ENCODE measurements at places on chromosomes 11 and 22.

GRCh38 chr22:33639588-33640254 lies 280.6 kb downstream of the LARGE1 start:
- no peak overlapping the region for H3K27ac ChIP-seq
- H3K4me3 ChIP-seq = no peak overlapping the region
- no peak for DNase-seq
- no peaks in the 10 kb centered on the region for H3K27me3 ChIP-seq
- no peaks in the 10 kb centered on the region for H3K36me3 ChIP-seq
- H3K4me1 ChIP-seq = no peaks in the 10 kb centered on the region

GRCh38 chr11:46369458-46370152 lies 11.9 kb upstream of the MDK start:
- H3K4me3 ChIP-seq = no peak overlapping the region
- no peaks in the 10 kb centered on the region for H3K27me3 ChIP-seq
- peaks cover 10% of the 10 kb centered on the region for H3K36me3 ChIP-seq
- peak; percentile 71 for DNase-seq
- H3K27ac ChIP-seq = no peak overlapping the region
- H3K4me1 ChIP-seq = peaks cover 11% of the 10 kb centered on the region

DNA sequence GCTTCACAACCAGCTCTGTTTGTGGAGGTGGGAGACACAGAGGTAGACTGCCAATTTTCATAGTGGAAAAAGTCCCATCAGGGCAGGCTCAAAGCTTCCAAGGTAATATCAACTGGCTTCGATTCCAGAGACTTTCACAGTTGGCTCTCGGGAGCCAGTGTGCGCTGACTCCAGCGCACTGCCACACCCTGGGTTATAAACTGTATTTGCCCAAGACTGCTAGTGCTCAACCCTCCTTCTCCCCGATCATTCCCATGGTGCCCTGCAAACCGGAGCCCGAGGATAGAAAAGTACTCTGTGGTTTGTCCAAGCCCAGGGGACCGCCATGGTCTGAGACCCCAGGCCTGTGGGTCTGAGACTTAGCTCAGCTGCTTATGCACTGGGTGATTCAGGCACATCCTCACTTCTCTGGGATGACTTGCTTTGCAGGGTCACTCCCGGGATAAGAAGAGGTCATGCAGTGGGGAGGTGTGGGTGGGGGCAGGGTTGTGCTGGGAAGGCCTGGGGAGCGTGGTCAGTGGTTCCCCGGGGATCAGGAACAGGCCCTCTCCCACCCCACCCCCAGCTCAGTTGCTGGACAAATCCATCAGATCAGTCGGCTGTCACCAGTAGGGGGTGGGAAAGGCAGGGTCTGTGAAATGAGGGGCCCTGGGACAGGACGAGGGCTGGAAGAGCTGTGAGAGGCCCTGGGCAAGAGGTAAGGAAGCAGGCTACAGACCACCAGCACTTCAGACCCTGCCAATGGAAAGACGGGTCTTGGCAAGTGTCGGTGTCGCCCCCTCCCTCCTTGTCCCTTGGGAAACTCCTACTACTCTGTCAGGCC lies 26.7 kb upstream of the PICK1 start:
- DNase-seq = no peak
- no peaks in the 10 kb centered on the region for H3K27me3 ChIP-seq
- H3K36me3 ChIP-seq = no peaks in the 10 kb centered on the region
- no peak overlapping the region for H3K27ac ChIP-seq
- no peaks in the 10 kb centered on the region for H3K4me1 ChIP-seq
- H3K4me3 ChIP-seq = no peak overlapping the region

- no peaks in the 10 kb centered on the region for H3K27me3 ChIP-seq
- peaks cover 10% of the 10 kb centered on the region for H3K4me1 ChIP-seq
- H3K36me3 ChIP-seq = no peaks in the 10 kb centered on the region
- no peak for DNase-seq
- no peak overlapping the region for H3K27ac ChIP-seq
These were observed 2.9 kb downstream of the ALDH3B1 start for GRCh38 chr11:68012843-68013610.

DNA sequence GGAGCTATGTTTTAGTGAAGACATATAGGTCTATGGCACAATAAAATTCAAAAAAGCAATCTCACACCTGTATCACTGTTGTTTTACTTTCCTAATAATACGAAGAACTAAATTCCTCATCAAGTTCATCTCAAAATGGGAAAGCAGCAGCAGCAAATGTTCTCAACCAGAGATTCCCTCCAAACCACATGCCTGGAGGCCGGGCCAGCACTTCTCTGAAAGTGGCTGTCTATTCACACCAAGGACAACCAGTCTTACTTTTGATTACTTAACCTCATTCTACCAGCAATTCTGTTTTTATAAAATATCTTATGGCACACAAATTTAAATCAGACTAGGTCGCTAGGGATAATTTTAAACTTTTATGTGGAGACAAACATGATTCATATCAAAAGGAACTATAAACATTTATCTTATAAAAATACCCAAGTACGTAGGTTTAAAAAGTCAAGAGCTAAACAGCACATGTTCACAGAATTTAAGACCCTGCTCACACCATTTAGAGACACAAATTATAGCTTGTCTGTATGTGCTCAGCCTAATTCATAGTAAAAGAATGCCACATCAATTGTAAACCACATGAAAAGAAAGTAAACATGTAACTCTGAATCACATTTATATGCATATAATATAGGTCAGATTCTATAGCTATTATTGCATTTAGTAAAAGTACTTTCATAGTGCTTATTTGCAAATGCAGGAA lies 46.1 kb downstream of the RRAS2 start:
- DNase-seq = no peak
- H3K4me1 ChIP-seq = peaks cover 43% of the 10 kb centered on the region
- H3K36me3 ChIP-seq = peaks cover 15% of the 10 kb centered on the region
- no peaks in the 10 kb centered on the region for H3K27me3 ChIP-seq

DNA sequence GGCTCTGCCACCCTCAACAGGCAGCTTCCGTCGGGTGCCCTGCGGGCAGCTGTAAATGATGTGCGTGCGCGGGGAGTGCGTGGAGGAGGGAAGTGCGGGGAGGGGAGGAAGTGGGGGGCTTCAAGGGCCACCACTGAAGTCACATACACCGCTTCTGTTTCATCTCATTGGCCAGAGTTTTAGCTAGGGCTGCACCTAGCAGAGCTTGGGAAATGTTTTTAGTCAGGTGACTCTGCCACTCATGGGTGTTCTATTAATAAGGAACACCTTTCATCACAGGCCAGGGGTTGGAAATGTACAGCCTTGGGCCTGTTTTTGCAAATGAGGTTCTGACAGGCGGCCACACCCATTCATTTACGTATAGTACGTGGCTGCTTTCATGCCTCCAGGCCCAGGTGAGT lies 14.6 kb downstream of the FAM118A start:
- peaks cover 28% of the 10 kb centered on the region for H3K4me1 ChIP-seq
- no peak overlapping the region for H3K27ac ChIP-seq
- H3K36me3 ChIP-seq = peaks cover 47% of the 10 kb centered on the region
- no peaks in the 10 kb centered on the region for H3K27me3 ChIP-seq
- DNase-seq = no peak

DNA sequence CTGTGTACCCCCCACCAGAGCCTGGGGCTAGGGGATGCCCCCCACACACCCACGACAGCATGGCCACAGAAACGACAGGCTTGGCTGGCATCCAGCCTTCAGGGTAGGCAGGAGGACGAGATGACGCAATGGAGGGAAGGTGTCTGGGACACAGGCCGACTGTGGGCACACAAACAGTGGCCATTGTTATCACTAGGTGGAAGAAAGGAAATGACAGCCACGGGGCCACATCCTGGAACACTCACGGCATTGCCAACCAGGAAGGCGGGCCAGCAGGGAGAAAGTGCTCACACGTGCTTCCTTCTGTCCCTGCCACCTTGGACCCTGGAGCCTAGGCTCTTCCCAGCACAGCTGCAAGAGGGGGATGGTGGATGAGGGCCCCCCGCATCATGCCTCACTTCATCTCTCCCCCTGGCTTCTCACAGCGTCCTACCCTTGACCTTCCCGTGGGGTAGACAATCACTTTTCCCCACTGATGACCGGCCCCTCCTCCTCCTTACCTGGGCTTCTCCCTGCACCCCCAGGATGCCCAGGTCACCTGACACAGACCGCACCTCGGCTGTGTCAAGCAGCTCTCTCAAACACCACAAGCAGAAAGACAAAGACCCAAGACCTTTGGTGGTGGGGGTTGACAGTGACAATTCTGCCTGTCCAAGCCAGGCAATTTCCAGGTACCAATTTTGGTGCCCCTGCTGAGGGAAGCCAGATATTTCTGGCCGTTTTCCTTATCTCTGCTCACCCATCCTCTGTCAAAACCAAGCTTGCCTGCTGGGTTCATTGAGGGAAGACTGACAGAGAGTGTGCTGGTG lies 8.6 kb downstream of the PLA2G6 start:
- no peak overlapping the region for H3K4me3 ChIP-seq
- peaks cover 44% of the 10 kb centered on the region for H3K4me1 ChIP-seq

GRCh38 chr11:112478806-112479205 lies 218.1 kb upstream of the PLET1 start:
- no peak for DNase-seq
- H3K27me3 ChIP-seq = peaks cover 24% of the 10 kb centered on the region
- H3K4me3 ChIP-seq = no peak overlapping the region
- H3K27ac ChIP-seq = no peak overlapping the region

DNA sequence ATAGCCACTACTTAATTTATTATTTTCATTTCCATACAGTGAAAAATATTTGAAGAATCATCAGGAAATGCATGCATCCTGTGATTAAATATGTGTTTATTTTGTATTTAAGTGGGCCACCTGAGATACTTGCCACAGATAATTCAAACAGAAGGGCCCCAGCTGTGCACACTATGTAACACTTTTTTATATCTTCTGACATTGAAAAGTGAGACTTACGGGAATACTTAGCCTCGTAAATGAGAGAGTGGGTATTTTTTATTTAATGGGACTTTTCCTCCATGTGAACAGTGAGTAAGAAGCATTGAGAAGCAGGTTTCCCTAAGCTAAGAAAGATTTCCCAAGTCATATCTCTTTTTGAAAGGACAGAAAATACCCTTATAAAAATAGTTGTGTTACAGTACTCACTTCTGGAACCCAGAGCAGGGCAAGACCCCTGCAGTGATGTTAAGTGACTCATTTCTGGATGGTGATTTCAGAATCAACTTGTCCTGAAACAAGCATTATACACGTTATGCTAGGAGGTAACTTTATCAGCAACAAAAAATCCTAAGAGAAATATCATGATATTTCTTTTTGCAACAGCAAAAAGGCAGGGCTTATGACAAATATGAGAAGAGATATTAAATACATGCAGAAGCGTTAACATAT lies 478.1 kb upstream of the CHORDC1 start:
- no peak overlapping the region for H3K27ac ChIP-seq
- no peaks in the 10 kb centered on the region for H3K4me1 ChIP-seq
- no peak for DNase-seq
- no peaks in the 10 kb centered on the region for H3K36me3 ChIP-seq
- H3K27me3 ChIP-seq = no peaks in the 10 kb centered on the region
- no peak overlapping the region for H3K4me3 ChIP-seq

DNA sequence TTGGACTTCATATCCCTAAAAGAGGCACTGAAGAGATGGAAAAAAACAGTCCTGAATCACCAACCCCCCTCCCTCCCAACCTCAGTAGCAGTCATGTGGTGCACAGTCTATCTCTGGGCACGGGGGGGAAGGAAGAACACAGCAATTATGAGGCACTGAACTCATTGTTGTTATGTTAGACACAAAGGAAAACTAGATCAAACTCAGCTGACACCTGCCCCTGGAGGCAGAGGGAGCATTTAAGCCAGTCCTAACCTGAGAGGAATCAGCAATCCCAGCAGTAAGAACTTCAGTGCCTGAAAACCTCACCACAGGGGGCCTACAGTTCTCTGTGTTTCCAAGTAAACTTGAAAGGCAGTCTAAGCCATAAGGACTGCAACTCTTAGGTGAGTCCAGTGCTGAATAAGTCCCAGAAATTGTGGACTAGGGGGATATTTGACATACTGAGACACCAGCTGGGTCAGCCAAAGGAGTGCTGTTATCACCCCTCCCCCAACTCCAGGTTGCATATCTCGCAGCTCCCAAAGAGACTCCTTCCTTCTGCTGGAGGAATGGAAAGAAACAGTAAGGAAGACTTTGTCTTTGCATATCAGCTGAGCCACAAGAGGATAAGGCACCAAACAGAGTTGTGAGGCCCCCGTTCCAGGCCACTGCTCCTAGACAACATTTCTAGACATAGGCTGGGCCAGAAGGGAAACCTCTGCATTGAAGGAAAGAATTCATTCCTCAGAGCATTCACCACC lies 72.5 kb downstream of the GLYATL1 start:
- H3K4me1 ChIP-seq = no peaks in the 10 kb centered on the region
- no peaks in the 10 kb centered on the region for H3K36me3 ChIP-seq
- no peak for DNase-seq
- H3K4me3 ChIP-seq = no peak overlapping the region

DNA sequence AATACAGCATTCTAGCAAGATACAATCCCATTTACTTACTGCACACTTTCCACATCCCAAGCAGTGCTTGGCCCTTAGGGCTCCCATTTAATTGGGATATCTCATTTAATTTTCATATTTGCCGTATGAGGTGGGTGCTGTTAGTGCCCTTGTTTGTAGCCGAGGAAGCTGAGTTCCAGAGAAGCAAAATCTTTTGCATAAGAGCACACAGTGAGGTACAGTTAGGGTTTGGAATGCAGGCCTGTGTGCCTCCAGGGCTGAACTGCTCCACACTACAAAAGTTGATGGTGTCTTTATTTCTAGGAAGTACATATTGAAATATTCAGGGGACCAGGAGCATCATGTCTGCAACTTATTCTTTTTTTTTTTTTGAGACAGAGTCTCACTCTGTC lies 15.5 kb upstream of the TIMP3 start:
- H3K27ac ChIP-seq = no peak overlapping the region
- no peak overlapping the region for H3K4me3 ChIP-seq
- H3K4me1 ChIP-seq = no peaks in the 10 kb centered on the region
- H3K27me3 ChIP-seq = peaks cover 3% of the 10 kb centered on the region
- no peak for DNase-seq
- no peaks in the 10 kb centered on the region for H3K36me3 ChIP-seq

DNA sequence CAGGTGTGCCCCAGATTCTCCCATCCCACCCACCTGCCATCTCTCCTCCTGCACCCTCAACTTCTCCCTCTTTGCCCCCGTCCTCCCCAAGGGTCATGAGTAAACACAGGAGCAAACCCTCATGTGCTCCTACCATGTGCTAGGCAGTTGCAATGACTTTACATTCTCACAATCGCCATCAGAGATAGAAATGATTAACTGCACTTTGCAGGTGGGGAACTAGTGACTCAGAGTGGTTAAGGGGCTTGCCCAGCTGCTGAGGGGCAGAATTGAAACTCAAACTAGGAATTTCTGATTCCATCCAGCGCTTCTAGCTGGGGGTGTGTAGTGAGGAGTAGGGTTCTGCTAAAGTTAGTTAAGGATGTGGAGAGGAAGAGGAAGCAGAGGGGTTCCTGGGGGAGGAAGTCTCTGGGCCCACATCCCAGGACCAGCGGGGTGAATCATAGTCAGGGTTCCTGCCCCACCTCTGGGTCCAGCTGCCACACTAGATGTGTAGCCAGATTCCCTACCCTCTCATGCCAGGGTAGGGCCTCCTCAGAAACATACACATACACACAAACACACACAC lies 16.0 kb upstream of the PRG2 start:
- peaks cover 44% of the 10 kb centered on the region for H3K4me1 ChIP-seq
- no peak overlapping the region for H3K4me3 ChIP-seq
- no peaks in the 10 kb centered on the region for H3K27me3 ChIP-seq
- H3K27ac ChIP-seq = peak overlapping the region; percentile 35
- peak; percentile 58 for DNase-seq
- peaks cover 47% of the 10 kb centered on the region for H3K36me3 ChIP-seq

GRCh38 chr11:85941380-85941973 lies 86.3 kb downstream of the CCDC83 start:
- peak; percentile 55 for DNase-seq
- no peaks in the 10 kb centered on the region for H3K27me3 ChIP-seq

- peak overlapping the region; percentile 78 for H3K27ac ChIP-seq
- H3K4me3 ChIP-seq = peak overlapping the region; percentile 78
- peak; percentile 48 for DNase-seq
- H3K4me1 ChIP-seq = peaks cover 32% of the 10 kb centered on the region
- no peaks in the 10 kb centered on the region for H3K36me3 ChIP-seq
These were observed 80.0 kb upstream of the PPARA start for GRCh38 chr22:46070215-46070802.
